ENCODE measurements at places on chromosomes 6 and 20. TPM values are rescaled to one million over a fixed set of nuclear protein-coding genes. Genes with fewer than 3 reads are reported as not detected.

Gene FOXA2
- 19.3 TPM for total RNA-seq

Gene VGLL2
- total RNA-seq = not detected

Gene TRAM2
- 9.2 TPM for total RNA-seq

Gene EPM2A
- total RNA-seq = 3.7 TPM

Gene BTNL2
- total RNA-seq = not detected

Gene OXT
- total RNA-seq = 1.5 TPM

Gene PMEPA1
- 25.1 TPM for total RNA-seq

Gene ETV7
- total RNA-seq = 1.5 TPM

Gene TAF11
- 52.8 TPM for total RNA-seq

Gene SF3B5
- total RNA-seq = 171 TPM

Gene DNMT3B
- total RNA-seq = 496 TPM

Gene GPX5
- total RNA-seq = not detected

Gene VIP
- not detected for total RNA-seq

Gene OOEP
- total RNA-seq = not detected

Gene BYSL
- total RNA-seq = 34.6 TPM

Gene CST4
- not detected for total RNA-seq

Gene APOM
- total RNA-seq = 3.3 TPM

DNA sequence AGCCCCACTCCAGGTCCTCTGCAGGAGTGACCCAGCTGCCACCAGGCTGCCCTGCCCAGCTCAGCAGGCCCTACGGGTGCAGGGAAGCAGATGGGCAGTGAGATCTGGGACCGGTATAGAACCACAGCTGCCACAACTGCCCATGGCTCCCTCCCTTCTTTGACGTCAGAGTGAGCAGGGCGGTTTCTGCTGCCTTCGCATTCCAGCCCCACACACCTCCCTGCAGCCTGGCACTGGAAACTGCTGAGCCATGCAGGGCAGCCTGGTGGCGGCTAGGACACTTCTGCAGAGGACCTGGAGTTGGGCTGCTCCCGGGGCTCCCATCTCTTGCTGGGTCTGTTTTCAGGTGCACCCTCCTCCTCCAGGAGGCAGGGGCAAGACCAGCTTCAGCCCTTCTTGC is 101.6 kb upstream of the CD93 start:
- no peak for DNase-seq

- no peak for DNase-seq
Observed at GRCh38 chr20:41167481-41168253, 30.3 kb downstream of the PLCG1 start.

DNA sequence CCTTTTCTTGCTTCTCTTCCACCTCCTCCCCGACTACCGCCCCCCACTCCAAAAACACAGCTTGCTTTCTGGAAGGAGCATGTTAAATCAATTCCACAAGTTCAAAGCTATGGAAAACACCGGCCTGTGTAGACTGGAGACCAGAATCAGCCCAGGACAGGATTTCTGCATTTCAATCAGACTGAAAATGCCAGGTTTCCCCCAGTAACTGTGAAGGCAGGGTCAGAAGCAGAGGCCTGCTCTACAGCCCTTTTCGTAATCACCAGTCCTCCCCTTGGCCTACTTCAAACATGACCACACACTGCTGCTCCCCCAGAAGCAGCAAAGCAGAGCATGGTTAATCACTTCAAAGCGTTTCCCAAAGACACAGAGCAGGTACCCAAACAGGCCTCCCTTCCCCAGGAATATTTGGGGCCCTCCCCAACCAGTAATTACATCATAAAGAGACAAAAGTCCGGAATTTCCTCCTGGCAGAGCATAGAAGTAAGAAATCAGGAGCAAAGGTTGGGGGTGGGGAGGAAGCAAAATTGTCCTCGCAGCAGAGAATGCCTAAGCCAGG is 38.4 kb downstream of the ZMYND8 start:
- DNase-seq = peak; percentile 63

- DNase-seq = no peak
Observed at GRCh38 chr6:11215773-11216172, 16.7 kb downstream of the NEDD9 start.

DNA sequence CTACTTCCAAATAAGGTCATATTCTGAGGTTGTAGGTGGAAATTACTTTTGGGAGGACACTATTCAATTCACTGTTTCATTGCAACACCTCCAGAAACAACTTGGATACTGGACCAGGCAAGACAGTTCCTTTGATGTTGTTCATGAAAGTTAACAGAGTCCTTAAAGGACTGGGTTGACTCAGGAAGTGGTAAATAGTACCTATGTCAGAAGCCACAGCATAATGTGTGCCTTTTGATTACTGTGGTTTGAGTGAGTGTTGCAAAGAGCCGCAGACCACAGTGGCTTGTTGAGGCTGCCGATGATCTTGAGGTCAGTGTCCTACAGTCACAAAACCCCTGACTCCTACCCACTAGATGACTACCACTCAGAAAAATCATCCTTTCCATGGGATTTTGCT is 10.9 kb downstream of the IL20RA start:
- DNase-seq = no peak

GRCh38 chr20:2004171-2004570 is 10.3 kb upstream of the PDYN start:
- DNase-seq = no peak

DNA sequence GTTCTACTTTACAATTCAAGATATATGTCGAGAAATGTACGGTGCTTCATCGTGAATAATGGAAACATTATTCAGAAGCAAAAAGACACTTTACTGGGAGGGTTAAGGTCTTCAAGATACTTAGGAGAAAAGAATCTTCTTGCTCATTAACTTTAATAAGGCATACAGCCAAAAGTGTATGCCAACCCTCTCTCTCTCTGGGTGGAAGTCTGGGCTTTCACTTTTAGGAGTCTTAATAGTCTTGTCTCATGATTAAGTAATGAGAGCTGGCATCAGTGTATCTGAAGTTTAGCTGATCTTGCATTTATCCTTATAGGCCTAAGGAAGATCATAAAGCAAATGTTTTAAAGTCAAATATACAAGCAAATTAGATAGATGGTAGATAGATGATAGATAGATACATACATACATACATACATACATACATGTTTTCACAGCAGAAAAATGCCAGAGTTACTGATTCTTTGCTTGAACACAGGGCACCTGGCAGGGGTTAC is 21.5 kb downstream of the OLIG3 start:
- no peak for DNase-seq

- no peak for DNase-seq
Observed at GRCh38 chr6:34834789-34835518, 43.1 kb downstream of the BLTP3A start.

- no peak for DNase-seq
Observed at GRCh38 chr6:44921798-44922197, 406.3 kb upstream of the RUNX2 start.

DNA sequence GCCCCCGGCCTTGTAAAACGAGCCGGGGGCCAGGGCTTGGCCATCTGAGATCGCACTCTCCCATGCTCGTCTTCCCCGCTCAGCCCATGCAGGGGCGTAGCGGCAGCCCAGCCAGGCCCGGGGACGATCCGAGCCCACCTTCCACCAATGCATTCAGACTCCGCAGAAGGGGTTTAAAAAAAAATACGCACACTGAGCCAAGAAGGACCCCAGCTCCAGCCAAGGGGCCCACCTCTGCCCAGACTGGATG is 320 bp downstream of the GSTA4 start:
- peak; percentile 77 for DNase-seq

DNA sequence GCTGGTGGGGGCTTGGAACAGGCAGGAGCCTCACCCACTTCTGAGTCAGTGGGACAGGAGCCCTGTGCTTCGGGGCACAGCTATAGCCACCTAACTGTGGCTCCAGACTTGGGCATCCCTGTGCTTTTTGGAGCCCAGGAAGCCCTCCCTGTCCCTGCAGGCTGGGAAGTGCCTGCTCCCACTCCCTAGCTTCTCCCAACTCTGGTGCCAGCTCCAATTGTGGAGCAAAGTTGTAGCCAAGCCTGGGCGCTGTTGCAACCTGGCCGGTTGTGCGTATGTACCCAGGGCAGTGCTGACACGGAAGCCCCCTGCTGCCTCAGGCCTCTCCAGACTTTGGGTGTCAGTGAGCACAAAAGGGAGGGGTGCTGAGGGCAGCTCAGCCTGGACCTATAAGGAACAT is 601.7 kb upstream of the GJE1 start:
- no peak for DNase-seq

- DNase-seq = no peak
Observed at GRCh38 chr6:167227984-167228383, 63.1 kb upstream of the UNC93A start.

GRCh38 chr6:123168892-123169773 is 173.1 kb downstream of the CLVS2 start:
- DNase-seq = no peak

GRCh38 chr6:26158076-26158580 is 70.9 kb downstream of the HFE start:
- no peak for DNase-seq

DNA sequence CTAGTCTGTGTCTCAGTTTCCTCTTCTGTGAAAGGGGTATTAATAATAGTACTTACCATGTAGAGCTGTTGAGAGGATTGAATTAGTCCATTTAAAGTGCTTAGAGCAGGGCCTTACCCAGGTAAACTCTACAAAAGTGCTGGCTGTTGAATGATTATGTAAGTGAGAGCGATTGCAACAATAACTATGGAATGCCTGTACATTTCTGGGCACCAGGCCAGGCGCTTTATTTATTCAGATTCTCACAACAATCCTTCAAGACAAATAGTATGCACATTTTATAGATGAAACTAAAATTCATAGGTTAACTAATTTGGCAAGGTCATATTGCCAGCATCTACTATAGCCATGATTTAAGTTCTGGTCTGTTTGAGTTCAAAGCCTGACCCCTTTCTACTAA is 78.3 kb upstream of the MMS22L start:
- DNase-seq = no peak

- no peak for DNase-seq
Observed at GRCh38 chr6:77454386-77454785, 8.9 kb downstream of the HTR1B start.

DNA sequence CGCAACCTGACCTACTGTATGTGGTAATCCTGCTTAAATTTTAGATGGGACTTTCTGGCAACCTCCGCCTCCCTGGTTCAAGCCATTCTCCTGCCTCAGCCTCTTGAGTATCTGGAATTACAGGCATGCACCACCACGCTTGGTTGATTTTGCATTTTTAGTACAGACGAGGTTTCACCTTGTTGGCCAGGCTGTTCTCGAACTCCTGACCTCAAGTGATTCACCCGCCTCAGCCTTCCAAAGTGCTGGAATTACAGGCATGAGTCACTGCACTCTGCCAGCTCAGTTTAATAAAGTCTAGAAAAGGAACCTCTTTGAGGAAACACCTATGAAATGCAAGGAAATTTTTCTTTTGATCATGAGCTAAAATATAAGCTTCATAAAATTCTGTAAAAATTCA is 9.0 kb upstream of the PLCB4 start:
- no peak for DNase-seq

GRCh38 chr20:1724901-1725300 is 67.3 kb upstream of the SIRPG start:
- no peak for DNase-seq

DNA sequence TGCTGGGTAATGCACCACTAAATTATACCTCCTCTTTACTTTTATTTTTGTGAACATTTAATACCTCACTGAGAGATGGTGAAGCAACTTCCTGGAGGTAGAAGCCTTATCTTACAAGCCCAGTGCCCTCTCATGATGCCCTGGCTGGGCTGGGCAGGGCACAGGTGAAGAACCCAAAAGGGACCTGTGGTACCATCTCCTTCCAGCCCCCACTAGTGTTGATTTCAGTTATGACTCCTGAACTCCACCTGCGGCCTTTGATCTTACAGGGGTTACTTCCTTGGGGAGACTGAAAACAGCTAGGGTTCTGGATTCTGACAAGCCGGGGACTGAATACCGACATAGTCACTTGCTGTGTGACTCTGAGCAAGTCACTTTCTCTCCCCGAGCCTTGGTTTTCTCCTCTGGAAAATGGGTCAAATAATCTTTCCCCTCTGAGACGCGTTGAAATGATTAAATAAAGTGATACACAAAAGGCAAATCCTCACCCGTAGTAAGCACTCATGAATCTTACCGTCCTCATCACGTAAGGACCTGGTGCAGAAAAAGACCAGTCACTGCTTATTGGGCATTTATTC is 1.2 kb downstream of the SLC13A3 start:
- DNase-seq = no peak

DNA sequence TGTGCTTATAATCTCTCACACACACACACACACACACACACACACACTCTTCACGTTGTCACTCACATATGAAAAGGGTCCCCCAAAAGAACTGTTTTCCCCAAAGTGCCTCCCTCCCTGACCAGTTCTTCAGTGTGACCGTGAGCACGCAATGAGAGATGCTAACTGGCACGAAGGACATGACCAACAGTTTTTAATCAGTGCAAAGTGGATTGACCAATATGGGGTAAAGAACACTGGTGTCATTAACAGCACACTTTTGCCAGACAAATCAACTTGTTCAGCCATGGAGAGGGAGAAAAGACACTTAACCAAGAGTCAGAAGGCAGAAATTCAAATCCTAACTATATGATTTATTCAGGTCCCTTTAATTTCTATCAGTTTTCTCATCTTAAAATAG is 15.0 kb downstream of the EXOC2 start:
- DNase-seq = no peak

GRCh38 chr20:21090111-21090618 is 16.0 kb downstream of the LINC00237 start:
- no peak for DNase-seq

DNA sequence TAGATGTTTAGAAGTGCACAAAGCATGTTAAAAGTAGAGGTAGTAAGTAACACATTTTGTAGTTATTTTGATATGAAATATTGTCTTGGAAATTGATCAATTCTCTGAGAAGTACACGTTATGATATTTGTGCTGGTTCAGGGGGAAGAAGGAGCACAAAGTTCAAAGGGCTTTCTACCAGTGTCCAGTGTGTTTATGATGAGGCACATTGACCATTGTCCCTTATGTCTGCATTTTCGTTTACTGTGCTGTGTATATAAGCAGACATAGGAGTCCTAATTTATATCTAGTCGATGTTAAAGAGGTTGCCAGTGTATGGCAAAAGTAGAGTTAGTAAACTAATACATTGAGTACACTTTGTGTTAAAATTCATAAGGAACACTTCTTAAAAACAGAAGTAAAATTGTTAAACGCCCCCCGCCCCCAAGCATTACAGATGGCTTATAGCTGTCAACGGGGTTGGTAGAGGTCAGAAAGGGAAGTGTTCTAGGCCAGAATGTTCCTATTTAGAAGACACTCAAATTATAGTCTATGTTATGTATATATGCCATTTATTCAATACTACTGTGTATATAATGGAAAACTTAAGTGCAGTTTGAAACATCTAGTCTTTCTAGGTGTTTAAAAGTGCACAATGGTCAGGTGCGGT is 13.3 kb upstream of the HMGN4 start:
- DNase-seq = no peak

DNA sequence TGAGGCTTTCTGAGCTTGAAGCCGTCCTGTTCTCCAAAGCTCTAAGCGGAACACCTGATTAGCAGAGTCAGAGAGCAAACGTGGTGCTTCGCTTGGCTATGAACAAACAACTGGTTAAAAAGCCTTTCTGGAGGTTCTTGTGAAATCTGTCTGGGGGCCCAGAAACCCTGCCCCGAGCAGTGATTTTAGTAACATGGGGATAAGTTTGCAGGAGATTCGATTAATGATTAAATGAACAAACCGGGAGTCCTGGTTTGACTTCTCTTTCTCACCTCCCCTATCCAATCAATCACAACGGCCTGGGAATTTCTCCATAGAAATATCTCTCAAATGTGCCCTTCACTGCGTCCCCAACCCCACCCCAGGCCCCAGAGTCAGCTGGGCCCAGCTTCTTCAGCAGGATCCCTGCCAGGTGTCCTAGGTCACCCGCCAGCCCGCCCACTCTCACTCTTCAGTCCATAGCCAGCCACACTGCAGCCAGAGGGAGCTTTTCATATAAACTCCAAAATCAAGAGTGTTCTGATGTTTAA is 43.6 kb downstream of the ZDHHC14 start:
- peak; percentile 32 for DNase-seq

- DNase-seq = no peak
Observed at GRCh38 chr6:15386110-15386755, 140.4 kb downstream of the JARID2 start.

Data from H7 (cell line).